ENCODE measurements at places on chromosomes 4 and X. TPM values are rescaled to one million over a fixed set of nuclear protein-coding genes. Genes with fewer than 3 reads are reported as not detected.

- no peak for DNase-seq
Observed at GRCh38 chrX:69556060-69557011, 52.2 kb downstream of the NALF2 start.

- DNase-seq, result peak; percentile 100
Observed at GRCh38 chrX:1391707-1392375, at the start of gene SLC25A6. Gene SLC25A6 (minus strand): TSS chrX:1392113. CDS start chrX:1392009, 104 bp downstream.

- no peak for DNase-seq
Observed at GRCh38 chr4:113328514-113328913, 279.1 kb downstream of the ANK2 start.

ASMT gene
- total RNA-seq, result not detected

ATP2B3 gene
- not detected for total RNA-seq

SHOX gene
- not detected for total RNA-seq

XIAP gene
- 33.0 TPM for total RNA-seq

STOX2 gene
- not detected for total RNA-seq

All from naive thymus-derived CD4-positive, alpha-beta T cell (primary cell).